Ovary (tissue), 10 donors: ENCODE measurements at places on chromosomes 16 and 17.

DNA sequence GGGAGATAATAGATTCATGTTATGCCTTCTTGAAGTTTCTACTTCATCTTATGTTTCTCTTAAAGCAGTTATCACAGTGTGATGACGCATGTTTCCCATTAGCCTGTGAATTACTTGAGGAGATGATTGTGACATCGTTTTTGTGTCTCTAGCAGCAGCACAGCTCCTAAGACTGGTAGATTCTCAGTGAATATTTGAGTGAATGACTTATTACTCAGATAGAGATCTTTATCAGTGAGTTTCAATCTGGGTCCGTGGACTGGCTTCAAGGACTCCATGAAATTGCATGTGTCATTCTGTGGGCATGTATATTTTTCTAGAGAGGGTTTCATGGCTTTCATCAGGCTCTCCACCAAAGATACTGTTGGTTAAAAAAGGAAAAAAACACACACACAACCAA, 29.9 kb downstream of the YPEL2 start:
- DNase-seq = no peak

DNA sequence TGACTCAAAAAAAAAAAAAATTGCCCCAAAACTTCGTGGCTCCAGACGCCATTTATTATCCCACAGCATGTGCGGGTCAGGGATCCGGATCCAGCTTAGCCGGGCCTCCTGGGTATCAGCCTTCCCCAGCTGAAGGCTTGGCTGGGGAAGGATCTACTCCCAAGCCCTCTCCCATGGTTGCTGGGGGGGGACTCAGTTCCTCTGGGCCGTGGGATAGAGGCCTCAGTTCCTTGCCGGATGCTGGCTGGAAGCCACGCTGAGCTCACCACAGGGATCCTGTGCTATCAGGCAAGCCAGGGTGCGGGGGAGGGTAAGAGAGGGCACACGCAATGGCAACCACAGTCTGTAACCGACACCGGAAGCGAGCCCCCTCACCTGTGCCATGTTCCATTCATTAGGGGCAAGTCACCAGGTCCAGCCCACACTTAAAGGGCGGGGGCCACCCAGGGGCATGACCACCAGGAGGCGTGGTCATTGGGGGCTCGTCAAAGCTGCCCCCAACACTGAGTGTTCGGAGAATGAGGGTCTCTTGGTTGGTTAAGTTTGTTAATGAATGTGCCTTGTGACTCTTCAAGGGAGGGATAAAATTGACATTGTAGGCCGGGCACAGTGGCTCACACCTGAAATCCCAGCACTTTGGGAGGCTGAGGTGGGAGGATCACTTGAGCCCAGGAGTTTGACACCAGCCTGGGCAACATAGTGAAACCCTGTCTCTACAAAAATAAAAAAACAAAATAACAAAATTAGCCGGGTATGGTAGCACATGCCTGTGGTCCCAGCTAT, 210.0 kb upstream of the GSE1 start:
- peak; percentile 68 for DNase-seq

- DNase-seq = no peak
Measured at GRCh38 chr16:19393226-19394111, 24.2 kb upstream of the TMC5 start.

DNA sequence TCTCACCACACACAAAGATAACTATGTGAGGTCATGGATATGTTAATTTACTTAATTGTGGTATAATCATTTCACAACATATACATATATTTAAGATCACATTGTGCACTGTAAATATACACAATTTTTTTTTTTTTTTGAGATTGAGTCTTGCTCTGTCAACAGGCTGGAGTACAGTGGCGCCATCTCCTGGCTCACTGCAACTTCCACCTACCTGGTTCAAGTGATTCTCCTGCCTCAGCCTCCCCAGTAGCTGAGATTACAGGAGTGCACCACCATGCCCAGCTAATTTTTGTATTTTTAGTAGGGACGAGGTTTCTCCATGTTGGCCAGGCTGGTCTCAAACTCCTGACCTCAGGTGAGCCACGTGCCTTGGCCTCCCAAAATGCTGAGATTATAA, 11.5 kb upstream of the PRSS54 start:
- DNase-seq = no peak

DNA sequence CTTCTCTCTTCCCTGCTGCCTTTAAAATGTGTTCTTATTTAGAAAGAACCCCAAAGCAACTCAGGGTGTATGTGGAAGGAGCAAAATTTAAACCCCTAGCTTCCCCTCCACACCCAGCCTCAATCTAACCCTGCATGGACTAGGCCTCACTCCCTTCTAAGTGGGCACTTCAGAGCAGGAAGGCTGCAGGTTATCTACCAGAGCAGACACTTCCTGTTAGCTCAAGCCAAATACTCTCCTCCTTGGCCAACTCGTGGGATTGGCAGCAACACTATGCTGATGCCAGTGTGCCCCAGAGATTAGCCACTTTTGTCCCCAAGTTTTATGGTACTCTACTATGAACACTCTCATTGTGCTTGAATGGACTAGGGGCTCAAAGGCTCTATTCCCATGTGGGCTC, 35.6 kb downstream of the CCDC42 start:
- DNase-seq = no peak

- DNase-seq = no peak
Measured at GRCh38 chr16:27925612-27926011, 137.9 kb downstream of the GSG1L start.

- DNase-seq = no peak
Measured at GRCh38 chr17:15256689-15257088, 8.4 kb downstream of the PMP22 start.

GRCh38 chr17:66663041-66663606, 171.8 kb upstream of the CACNG5 start:
- no peak for DNase-seq

GRCh38 chr16:1134776-1135458, 18.0 kb upstream of the CACNA1H start:
- DNase-seq = no peak

GRCh38 chr17:7886227-7887037, 2.2 kb upstream of the CHD3 start:
- DNase-seq = peak; percentile 69

GRCh38 chr16:22192261-22193062, 13.6 kb upstream of the EEF2K start:
- peak; percentile 88 for DNase-seq

DNA sequence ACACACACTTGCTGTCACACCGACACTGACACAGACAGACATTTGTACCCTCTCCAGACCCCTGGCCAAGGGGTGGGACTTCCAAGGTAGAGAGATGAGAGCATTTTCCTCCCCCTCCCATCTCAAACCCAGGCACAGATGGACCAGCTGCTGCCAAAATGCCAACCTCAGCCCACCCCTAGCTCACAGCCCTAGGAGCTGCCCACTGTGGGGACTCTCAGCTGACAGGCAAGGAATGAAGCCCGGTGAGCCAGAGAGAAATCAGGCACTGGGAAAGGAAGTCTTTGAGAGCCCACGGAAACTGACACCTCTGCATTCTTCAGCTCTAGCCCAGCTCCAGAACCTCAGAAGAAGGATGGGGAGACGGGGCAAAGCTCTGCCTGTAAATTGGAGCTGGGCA, 2.8 kb downstream of the ETV4 start:
- no peak for DNase-seq

DNA sequence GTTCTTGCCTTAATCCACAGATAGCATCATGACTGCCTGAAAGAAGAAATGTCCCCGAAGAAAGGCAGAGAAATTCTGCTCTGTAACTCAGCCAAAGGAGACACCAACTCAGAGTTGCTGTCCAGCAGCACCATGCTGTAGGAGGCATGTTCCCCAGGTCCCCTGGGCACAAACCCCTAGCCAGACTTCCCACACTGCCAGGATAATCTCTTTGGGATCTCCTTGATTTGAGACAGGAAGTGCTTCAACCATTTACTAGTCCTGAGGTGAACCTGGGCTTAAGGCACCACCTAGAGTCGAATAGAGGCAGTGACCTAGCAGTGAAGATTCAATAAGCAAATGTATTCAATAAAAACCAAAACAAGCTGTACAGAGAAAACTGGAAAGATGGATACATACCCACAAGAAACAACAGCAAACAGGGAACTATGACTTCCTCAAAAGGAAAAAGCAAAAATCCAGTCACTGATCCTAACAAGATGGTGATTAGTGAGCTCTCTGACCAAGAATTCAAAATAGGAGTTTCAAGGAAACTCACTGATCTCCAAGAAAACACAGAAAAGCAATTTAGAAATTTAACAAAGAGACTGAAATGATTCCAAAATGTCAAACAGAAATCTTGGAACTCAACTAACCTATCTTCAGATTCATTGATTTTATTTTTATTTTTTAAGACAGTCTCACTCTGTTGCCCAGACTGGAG, 5.7 kb downstream of the OR4D2 start:
- DNase-seq = no peak

- no peak for DNase-seq
Measured at GRCh38 chr17:7137171-7137943, 22.7 kb upstream of the ASGR2 start.

GRCh38 chr17:77636835-77637817, 321.4 kb upstream of the TNRC6C start:
- no peak for DNase-seq

DNA sequence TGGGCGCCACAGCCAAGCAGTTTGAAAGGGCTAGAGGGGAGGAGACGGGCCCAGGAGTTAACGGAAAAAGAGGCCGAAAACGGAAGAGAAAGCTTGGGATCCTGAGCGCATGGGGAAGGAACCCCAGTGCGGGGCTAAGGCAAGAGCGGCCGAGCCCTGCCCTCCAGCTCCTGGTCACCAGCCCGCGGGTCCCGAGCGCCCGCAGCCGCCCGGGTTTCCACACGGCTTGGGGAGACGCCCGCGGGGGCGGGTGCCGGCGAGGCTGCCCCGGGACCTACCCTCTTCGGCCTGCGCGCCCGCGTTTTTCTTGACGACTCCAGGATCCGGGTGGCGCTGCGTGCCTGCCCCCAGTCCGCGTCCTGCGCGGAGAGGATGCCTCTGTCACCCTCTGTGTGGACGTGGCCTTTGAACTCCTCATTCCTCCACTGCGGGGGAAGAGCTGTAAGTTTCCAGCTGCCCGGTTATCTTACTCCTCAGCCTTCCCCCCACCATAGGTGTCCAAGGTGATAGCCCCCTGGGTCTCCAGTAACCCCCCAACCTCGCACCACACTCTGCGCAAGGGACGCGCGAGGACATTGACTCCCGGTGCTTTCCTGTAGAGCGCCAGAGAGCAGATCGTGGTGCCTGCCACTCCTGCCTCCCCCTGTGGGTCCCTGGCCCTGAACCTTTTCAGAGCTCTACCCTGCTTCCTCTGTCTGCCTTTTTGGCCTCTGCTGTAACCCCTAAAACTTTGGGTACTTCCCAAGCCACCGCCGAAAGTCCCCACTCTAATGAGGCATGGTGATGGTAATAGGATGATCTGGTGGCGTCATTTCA, 1.7 kb upstream of the CDH11 start:
- peak; percentile 68 for DNase-seq

DNA sequence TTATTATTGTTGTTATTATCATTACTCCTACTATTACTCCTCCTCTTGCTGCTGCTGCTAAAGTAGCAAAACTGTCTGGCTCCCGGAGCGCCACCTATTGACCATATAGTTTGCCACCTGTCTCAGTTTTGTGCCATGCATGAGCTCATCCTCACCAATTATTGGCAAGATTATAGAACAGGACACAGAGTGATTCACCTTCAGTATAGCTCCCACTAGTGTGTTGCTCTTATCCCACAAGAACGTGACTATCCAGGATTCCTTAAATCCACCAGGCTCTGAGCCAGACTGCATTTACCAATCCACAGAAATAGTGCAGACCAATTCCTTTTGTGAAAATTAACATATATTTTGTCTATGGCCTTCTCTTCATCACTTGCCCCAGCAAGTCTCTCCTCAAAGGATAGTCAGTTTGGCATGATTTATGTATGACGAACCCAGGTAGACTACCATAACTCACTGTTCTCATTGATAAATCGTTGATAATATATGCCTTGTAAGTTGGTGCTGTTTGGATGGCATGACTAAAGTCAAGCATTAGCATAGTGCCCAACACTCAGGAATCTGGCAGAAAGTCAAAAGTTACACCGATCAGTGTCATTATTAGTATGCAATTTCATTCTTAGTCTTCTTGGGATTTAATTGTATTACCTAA, 405.5 kb upstream of the HSBP1 start:
- no peak for DNase-seq

- no peak for DNase-seq
Measured at GRCh38 chr16:60214311-60214710, 1480.2 kb upstream of the GOT2 start.

DNA sequence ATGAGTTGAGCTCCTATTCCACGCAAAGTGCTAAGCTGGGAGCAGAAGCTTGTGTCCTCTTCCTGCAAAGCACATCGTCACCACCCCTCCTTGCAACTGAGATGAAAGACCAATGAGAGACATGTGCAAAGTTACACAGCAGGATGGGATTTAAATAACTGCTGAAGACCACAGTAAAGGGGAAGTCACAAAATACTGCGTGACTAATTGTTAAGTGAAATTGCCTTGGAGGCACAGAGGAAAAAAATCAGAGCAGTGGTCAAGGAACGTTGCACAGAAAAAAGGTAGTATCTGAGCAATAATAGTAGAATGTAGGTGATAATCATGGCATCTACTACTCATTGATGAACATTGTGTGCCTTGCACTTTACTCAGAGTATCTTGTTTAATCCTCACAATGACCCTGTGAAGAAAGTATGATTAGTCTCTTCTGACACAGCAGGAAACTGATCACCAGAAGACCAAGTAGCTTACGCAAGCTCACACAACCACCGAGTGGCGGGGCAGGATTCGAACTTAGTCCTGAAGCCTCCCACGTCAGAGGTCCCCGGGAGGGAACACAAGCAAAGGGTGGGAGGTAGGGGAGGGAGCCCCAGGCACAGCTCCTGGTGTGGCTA, 15.4 kb upstream of the MYO18A start:
- no peak for DNase-seq

GRCh38 chr16:49128740-49129139, 152.9 kb downstream of the CBLN1 start:
- no peak for DNase-seq

DNA sequence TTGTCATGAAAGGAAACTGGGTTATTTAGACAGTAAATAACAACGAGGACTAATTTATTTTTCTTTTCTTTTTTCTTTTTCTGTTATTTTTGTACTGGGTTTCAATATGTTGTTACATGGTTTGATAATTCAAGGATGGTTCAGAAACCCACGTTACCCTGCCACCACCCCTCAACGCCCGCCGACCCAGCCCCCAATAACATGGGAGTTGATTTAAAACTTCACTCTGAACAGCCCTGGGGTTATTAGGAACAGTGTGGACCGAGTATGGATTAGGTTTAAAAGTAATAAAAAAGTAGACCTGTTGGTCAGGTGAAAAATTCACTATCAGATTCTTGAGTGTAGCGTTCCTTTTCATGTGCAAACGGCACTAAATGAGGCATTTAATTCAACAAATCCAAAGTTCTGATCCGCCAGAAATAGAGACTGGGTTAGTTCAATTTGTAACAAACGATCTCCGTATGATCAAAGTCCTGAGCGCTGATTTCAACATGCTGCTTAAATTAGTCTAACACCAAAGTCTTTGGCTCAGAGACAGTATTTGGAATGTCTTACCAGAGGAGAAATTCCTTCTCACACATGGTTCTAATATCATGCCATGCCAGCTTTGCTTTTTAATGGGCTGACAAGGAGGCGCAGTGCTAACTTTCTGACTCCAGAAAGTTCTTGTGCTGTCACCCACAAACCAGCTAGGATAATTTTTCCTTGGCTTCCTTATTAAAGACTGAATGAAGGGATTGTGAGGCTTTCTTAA, 173.1 kb upstream of the IRX3 start:
- no peak for DNase-seq
